Stimulated activated CD4-positive, alpha-beta T cell treated with anti-CD3 and anti-CD28 coated beads, TNF-alpha, amount 100 ng/mL, for 1 hour (primary cell): ENCODE measurements at places on chromosomes 13 and 19.

DNA sequence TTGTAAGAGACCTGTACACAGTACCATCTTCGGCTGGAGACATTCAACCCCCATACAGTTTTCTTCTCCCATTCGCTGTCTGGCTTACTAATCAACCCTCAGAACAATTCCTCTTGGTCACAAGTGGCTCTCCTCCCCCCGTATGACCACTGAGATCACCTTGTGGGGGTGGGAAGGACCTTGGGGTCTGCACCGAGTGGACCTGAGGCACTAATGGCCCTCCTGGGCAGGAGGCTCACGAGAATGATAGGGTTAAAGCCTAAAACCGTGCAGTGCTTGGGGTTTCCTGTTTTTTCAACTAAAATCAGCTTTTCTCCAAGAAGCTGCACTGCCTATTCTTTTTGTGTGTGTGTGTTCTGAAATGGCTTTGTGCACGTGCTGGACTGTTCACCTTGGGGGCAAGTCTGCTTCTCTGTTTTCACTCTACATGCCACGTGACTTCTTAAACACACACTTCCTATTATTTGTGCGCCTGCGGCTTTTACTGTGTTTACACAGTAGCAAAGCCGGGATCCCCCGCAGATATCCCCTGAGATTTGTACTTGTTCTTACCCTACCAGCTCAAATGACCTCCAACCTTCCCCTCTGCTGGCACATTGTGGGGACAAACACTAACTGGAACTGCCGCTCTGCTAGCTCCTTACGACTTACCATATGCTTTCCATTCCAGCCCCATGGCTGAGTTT is 12.3 kb downstream of the RBM26 start:
- no peak for DNase-seq

- no peak for DNase-seq
Measured at GRCh38 chr19:40392894-40393517, 3.0 kb upstream of the HIPK4 start.

GRCh38 chr19:53898636-53899341 is 10.3 kb upstream of the CACNG7 start:
- no peak for DNase-seq

DNA sequence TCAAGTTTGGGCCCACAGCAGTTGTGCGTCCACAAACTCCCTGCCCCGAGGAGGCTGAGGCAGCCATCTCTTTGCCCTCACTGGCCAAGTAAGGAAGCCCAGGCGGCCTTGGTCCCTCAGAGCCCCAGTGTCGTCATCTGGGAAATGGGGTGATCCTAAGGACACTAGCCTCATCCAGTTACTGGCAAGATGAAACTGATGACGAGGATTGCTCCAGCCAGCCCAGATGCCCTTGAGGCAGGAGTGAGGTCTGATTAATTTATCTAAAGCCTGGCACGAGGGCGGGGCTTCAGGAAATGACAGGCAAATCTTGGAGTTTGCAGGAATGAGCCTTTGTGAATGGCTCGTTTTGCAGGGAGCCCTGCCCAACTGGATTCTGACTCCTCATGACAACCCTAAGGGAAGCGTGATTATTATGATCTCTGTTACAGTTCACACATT is 5.6 kb downstream of the LIPE start:
- no peak for DNase-seq

DNA sequence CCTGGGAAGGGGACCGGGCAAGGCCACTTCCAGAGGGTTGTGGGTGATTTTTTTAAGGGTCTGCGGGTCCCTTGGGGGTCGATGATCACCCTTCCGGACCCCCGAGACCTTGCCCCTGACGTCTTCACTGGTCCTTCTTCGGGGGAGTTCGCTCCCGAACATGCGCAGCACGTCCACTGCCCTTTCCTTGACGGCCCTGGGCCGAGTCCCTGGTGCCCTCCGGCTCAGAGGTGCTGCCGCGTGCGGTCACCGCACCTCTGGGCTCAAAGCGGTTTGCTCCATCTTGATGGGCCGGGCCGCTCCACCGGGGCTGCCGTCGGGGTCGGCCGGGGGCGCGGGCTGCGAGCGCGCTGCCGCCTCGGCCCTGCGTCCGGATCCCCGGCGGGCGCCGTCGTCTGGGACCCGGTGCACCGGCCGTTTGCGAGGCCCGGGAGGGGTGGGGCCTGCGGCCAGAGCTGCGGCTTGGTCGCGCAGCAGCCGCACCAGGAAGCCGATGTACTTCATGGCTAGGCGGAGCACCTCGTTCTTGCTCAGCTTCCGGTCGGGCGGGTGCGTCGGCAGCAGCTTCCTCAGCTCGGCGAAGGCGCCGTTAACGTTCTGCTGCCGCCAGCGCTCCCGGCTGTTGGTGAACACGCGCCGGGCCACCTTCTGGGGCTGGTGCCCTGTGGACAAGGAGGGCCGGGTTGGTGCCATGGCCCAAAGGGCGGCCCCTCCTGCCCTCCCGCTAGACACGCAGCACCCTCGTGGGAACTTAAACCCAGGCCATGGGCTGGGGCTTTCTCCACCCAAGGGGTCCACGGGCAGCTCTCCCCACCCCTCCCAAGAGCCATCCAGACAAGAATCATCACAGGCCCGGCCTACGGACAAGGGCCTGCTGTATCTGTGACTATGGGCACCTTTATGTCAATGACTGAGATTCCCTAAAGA is 3.3 kb downstream of the LYL1 start:
- peak; percentile 56 for DNase-seq

DNA sequence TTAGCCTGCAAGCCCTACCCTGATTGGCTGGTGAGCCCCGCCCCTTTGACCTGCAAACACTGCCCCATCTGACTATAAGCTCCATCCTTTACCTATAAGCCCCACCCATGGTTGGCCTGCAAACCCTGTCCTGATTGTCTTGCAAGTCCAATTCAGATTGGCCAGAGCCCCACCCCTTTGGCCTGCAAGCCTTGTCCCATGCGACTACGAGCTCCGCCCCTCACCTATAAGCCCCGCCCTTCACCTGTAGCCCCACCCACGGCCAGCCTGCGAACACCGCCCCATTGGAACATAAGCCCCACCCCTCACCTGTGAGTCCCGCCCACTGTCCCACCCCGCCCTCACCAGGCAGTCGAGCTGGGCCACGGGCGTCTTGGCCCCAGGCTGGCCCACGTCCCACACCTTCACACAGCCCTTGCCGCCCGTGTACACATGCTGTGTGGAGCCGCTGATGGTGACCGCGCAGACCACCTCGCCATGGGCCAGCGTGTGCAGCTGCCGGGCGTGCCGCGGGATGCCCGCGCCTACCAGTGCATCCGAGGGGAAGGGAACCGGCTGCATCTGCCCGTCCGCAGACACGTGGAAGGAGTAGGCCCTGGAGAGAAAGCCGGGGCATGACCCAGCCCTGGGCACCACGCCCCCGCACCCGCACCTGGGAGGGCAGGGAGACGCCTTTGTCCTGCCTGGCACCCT is 22.9 kb downstream of the TLE2 start:
- DNase-seq, result no peak
